ENCODE measurements at places on chromosomes 7 and 10.
A peak's percentile ranks its signal among the peaks of the same experiment; 100 is the strongest.

GRCh38 chr7:20438694-20439376 lies 108.1 kb downstream of the ITGB8 start:
- H3K36me3 ChIP-seq = no peaks in the 10 kb centered on the region
- no peak overlapping the region for H3K4me3 ChIP-seq
- peak overlapping the region; percentile 28 for H3K27ac ChIP-seq
- no peak for DNase-seq

- H3K4me3 ChIP-seq = no peak overlapping the region
- no peaks in the 10 kb centered on the region for H3K36me3 ChIP-seq
- no peak overlapping the region for H3K27ac ChIP-seq
- DNase-seq = no peak
- H3K4me1 ChIP-seq = no peaks in the 10 kb centered on the region
- H3K27me3 ChIP-seq = no peaks in the 10 kb centered on the region
Observed at GRCh38 chr10:82674036-82674435, 799.0 kb downstream of the NRG3 start.

- H3K4me3 ChIP-seq = no peak overlapping the region
- no peaks in the 10 kb centered on the region for H3K27me3 ChIP-seq
- no peaks in the 10 kb centered on the region for H3K4me1 ChIP-seq
- no peaks in the 10 kb centered on the region for H3K36me3 ChIP-seq
- DNase-seq = no peak
Observed at GRCh38 chr7:13279854-13280435, 592.5 kb downstream of the ARL4A start.

DNA sequence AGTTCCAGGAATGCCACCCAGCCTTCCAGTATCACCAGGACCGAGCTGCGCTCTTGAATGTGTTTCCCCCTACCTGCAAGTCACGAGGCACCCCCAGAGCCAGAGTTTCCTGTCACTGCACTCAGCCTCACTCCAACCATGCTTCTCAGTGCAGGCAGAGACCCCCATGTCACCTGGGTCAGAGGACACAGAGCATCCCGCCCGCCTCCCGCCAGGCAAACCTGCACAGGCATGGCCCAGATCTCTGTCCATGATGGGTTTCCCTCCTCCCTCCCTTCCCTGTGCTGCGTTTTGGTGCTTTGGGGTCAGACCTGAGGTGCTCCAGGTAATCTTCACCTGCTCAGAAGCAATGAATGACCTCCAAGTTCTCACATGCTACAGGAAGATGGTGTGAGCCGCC lies 3.1 kb upstream of the RET start:
- peaks cover 32% of the 10 kb centered on the region for H3K4me1 ChIP-seq
- H3K4me3 ChIP-seq = no peak overlapping the region
- no peaks in the 10 kb centered on the region for H3K36me3 ChIP-seq
- no peak overlapping the region for H3K27ac ChIP-seq

- H3K36me3 ChIP-seq = peaks cover 45% of the 10 kb centered on the region
- H3K27ac ChIP-seq = no peak overlapping the region
- no peak overlapping the region for H3K4me3 ChIP-seq
- no peaks in the 10 kb centered on the region for H3K27me3 ChIP-seq
Observed at GRCh38 chr7:495326-495725, 24.3 kb downstream of the PDGFA start.

DNA sequence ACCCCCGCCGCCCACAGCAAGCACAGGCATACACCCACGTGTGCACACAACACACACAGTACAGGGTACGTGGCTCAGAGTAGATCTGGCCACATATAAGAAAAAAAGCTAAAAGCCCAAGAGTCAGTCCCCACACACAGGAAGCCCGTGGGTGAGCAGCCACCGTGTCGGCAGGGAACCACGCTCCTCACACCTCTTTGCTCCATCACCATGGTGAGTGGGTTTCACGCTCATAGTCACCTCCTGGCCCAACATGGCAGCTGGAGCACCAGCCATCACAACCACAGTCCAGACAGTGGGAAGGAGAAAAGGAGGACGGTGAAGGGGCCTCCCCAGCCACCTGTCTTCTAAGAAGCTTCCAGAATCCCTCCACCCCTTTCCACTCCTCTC lies 76.0 kb upstream of the PDGFA start:
- H3K36me3 ChIP-seq = peaks cover 15% of the 10 kb centered on the region
- DNase-seq = no peak
- no peaks in the 10 kb centered on the region for H3K27me3 ChIP-seq
- no peaks in the 10 kb centered on the region for H3K4me1 ChIP-seq
- H3K27ac ChIP-seq = no peak overlapping the region

- H3K27me3 ChIP-seq = peaks cover 6% of the 10 kb centered on the region
- peaks cover 26% of the 10 kb centered on the region for H3K4me1 ChIP-seq
- H3K4me3 ChIP-seq = peak overlapping the region; percentile 85
Observed at GRCh38 chr7:26865094-26865388, 651 bp upstream of the SKAP2 start.

Data from stomach (tissue), 19 donors.